Ovary (tissue), 10 donors: ENCODE measurements at places on chromosomes 16 and 17.

DNA sequence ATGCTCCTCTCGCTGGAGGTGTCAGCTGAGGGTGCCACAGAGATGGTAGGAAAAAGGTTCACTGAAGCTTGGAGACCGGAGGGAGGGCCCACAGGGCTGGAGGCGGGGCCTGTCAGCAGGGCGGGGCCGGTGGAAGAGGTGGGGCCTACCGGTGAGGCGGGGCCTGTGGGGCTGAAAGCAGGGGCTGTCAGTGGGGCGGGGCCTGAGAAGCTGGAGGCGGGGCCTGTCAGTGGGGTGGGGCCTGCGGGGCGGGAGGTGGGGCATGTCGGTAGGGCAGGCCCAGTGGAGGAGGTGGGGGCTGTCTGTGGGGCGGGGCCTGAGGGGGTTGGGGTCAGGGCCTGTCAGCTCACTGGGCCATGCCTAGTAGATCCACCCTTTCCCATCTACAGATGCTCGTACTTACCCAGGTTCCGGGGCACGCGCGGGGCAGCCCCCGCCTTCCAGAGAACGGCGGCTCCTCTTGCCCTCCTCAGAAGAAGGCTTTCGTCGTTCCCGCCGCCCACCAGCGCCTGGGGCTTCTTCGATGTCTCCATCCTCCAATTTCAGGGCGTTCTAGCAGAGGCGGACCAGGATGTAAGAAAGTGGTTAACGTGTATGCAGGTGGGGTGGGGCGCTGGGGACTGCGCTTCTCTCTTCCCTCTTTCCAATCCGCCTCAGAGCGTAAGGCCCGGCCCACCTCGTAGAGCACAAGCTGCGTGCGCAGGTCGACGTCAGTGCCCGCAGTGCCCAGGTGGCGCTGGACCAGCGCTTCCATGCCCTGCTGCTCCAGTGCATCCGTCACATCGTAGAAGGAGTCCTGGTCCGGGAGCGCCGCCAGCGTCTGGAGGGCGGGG lies 9.8 kb downstream of the TMEM208 start:
- DNase-seq: peak; percentile 48

DNA sequence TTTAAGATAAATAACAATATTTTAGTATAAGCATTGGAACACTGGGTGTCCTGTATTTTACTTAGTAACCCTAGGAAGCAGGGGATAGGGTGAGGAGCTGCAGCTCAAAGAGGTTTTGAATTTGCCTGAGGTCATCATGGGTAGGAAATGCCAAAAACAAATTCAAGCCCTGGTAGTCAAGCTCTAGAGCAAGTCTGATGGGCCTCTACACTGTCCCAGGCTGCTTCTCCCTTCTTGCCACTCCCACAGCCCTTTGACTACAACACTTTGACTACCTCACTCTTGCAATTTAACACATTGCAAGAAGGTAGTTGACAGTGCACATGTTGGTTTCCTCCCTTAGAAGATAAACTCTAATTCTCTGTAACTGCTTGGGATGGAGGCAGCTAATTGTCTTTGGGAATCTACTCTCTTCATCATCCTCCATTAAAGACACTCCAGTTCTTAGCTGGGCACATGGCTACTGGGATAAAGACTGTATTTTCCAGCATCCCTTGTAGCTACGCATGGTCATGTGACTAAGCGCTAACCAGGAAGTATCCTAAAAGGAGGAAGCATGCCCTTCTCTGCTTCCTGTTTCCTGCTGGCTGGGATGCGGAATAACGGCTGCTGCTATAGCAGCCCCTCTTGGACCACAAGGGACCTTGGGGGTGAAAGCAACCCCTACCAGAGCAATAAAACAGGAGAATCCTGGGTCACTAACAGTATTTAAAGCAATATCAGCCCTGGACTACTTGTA lies 30.7 kb upstream of the SSTR2 start:
- no peak for DNase-seq

DNA sequence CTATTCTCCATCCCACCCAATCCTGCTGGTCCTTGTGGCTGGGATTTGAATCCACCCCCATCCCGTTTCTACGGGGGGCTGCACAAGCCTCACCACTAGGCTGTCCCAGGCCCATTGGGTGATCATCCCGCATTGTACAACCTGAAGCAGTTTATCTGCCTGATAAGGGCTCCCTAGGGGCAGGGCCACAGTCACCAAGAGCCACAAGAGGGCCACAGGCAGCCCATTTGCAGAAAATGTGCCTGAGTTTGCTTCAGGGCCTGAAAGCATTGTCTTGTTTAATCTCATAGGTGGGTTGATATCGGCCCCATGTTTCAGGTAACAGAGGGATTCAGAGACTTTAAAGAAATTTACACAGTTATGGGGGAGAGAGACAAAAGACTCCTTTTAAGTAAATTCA lies 245.0 kb downstream of the CPPED1 start:
- no peak for DNase-seq

GRCh38 chr17:30244853-30245385 lies 9.4 kb upstream of the SLC6A4 start:
- DNase-seq: no peak

DNA sequence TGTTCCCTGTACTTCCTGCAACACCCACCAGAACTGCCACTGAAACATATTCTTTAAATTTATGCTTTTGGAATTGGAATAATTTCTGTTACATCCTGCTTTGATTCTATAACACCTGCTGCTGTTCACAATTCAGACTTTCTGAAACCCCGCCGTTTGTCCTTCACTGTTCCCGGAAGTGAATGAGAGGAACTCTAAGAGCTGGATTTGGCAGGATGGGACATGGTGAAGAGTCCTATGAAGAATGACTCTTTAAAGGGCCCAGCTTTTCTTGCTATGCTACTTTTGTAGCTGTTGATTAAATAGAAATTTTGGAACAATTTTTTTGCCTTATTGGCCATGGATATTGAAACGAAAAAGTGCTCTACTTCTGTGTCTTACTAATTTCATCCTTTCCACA lies 8.9 kb downstream of the AP2B1 start:
- no peak for DNase-seq

DNA sequence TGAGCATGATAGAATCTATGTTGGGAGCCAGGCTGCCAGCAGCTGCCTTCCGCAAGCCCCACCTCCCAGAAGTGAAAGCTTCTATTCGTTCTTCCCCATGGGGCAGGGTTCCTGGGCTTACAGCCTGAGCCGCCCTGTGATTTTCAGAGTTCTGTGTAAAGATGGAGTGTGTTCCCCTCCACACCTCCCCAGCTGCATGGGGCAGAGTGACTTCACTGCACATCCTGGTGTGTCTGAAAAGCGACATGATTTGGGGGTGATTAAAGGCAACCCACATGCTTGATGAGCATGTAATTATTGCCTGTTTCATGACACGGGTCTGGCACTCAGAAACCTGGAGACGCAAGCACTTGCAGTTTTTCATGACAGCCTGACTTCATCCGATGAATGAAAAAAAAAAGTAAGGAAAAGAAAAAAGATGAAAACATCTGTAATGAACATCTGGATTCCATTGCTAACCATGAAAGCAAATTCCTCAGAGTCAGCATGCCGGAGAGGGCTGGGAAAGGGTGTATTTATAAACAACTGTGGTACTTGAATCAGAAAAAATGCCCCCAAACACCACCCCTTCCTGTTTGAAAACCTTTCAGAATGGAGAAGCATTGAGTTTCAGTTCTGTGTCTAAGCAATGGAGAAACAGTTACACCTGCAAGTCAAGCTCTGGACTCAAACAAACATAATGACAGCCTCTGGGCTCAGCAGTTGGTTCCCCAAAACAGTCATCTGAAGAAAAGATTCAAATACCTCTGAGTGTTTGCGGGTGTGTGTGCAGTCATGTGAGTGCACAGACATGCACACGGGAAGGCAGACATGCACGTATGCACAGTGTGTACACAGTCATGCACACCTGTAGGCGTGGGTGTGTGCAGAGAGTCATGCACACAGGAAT lies 266.0 kb downstream of the ENGASE start:
- no peak for DNase-seq

- peak; percentile 87 for DNase-seq
Measured at GRCh38 chr16:70688246-70688742, 2.4 kb upstream of the MTSS2 start.

- DNase-seq: no peak
Measured at GRCh38 chr17:6172642-6173330, 102.6 kb downstream of the WSCD1 start.

- DNase-seq: peak; percentile 14
Measured at GRCh38 chr16:57739756-57740422, 4.3 kb downstream of the KATNB1 start.

GRCh38 chr17:9421525-9421924 lies 154.1 kb downstream of the STX8 start:
- DNase-seq: no peak

GRCh38 chr16:58628845-58629732 lies 537 bp downstream of the CNOT1 start:
- peak; percentile 51 for DNase-seq

- no peak for DNase-seq
Measured at GRCh38 chr16:2971134-2971984, 2.2 kb downstream of the PAQR4 start.

- no peak for DNase-seq
Measured at GRCh38 chr17:32355649-32356377, 5.9 kb downstream of the ZNF207 start.

DNA sequence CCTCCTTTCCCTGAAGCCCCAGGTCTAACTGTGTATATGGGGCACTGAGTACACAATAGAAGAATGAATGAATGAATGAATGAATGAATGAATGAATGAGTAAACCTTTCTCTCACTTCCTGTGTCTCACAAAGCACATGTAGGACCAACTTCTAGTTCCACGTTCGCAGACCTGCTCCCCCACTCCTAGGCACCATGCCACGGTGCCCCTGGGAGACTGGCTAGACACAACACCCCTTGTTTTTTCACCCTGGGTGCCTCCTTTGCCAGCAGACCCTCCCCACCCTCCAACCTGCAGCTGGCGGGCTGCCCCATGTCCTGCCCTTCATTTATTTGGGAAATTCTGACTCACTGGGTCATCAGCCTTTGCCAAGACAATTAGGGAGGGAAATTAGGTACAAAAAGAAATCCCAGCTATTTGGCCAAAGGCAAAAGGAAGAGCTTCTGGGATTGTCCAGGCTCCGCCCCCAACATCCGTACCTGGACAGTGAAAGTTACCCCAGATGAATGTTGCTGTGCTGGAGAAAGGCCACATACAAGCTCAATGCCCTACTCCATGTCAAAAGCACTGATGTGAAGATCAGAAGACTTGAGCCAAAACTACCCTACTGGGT lies 7.7 kb downstream of the CES1 start:
- DNase-seq: no peak

DNA sequence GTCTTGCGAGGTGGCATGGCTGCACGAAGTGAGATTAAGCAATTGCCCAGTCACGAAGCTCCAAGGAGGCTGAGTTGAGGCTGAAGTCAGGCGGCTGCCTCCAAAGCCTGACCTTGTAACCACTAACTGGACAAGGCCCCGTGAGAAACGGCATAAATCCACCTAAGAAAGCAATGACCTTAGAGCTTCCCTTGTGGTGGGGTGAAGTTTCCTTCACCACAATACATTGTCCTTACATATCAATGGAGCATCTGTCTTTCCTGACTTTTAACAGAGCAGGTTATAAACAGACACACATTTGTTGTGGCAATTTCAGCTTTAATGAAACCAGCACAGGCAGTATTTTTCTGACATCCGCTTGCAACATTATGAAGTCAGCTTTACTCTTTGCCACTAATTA lies 2.5 kb upstream of the MED9 start:
- DNase-seq: no peak

DNA sequence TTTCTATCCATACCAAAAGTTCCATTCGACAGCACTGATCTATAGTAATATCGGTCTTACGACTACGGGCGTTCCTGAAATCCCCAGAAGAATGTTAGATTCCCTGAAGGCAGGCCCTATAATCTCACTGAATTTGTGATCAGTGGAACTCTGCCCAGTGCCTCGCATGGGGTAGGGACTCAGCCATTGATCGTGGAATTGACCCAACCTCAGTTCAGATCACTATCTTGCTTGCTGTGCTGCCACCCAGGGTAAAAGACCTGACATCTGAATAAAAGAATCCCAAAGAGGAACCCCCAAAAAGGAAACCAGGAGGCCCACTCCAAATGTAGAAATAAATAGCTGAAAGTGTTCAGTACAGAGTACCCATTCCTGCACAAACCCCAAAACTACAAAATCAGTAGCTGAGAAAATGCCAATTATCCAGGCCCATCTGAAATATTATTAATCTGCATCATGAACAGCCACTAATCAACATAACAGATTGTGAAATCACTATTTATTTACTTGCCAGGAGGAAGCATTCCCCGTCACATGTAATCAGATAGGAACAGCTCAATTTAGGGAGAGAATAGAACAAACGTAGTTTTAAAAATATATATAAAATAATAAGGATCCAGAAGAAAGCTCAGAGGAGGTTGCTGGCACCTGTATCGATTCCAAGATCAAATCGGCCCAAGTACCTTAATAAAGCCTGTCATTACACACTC lies 221.9 kb downstream of the ZFHX3 start:
- no peak for DNase-seq

GRCh38 chr17:34879146-34879545 lies 82.1 kb downstream of the CCT6B start:
- no peak for DNase-seq

DNA sequence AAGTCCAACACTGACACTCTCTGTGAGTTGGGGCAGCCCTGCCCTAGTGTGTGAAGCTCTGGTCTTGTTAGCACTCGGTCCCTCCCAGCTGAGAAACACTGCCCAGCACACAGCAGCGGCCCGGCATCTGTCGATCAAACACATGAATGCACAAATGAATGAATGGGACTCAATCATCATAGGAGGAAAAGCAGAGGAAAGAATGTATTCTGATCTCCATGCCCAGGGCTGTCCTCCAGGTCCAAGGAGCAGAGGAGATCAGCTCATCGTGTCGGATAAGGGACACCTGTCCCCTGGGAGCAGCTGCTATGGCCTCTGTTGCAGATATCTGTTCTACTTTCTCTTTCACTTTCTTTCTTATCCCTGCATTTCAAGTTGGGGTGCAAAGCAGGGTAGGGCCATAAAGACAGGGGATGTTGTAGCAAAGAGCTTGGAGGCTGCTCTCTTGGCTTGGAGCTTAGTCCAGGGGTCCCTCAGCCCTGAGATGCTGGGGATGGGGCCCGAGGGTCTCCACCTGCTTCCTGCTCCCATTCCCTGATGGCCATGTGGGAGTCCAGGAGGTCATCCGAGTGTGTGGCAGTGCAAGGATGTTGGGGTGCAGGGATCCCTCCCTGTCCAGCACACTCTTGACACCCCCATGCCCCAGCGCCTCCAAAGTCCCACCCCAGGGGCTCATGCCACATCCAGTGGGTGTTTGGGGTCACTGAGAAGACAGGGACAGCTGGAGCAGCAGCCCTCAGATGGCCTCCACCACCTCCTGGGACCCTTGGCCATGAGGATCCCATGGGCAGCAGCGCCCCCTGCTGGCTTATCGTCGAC lies 88.2 kb downstream of the IRF8 start:
- DNase-seq: no peak

GRCh38 chr17:57566721-57567120 lies 178.4 kb downstream of the CCDC182 start:
- no peak for DNase-seq

GRCh38 chr17:41052566-41052965 lies 2.5 kb downstream of the KRTAP2-2 start:
- DNase-seq: no peak

GRCh38 chr16:68592466-68593337 lies 52.4 kb upstream of the CDH3 start:
- no peak for DNase-seq
